ENCODE measurements at places on chromosomes 2 and 18.
A peak's percentile ranks its signal among the peaks of the same experiment; 100 is the strongest.

GRCh38 chr18:32360682-32361345 lies 109.9 kb downstream of the GAREM1 start:
- DNase-seq, result no peak

DNA sequence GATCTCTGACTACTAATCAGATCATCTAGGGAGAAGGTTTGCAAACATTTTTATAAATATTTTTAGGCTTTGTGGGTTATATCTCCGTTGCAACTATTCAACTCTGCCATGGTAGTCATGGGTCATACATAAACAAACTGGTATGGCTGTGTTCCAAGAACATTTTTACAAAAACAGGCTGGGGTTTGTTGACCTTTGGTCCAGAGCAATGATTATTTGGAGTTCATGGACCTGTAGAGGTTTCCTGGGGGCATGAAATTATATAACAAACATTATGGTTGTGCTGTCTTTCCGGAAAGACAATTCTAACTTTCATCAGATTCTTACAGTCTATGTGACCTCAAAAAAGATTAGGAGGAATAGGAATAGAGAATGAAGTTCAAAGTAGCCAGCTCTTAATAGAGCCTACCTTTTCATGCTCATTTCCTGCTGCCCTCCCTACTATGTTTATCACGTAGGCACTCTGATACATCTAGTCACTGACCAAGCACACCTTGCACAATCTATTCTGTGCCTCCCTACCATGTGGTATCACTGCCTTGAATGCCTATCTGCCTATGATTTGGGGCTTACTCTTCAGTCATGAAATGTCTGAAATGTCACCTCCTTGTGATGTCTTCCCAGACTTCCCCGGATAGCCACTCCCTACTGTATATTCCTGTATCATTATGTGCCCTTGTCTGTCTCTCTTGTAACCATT lies 102.4 kb upstream of the SCN1A start:
- no peak for DNase-seq

GRCh38 chr2:174166261-174166660 lies 82.1 kb downstream of the OLA1 start:
- DNase-seq, result peak; percentile 40

- no peak for DNase-seq
These were observed 4.0 kb downstream of the IFT172 start for GRCh38 chr2:27485496-27485895.

DNA sequence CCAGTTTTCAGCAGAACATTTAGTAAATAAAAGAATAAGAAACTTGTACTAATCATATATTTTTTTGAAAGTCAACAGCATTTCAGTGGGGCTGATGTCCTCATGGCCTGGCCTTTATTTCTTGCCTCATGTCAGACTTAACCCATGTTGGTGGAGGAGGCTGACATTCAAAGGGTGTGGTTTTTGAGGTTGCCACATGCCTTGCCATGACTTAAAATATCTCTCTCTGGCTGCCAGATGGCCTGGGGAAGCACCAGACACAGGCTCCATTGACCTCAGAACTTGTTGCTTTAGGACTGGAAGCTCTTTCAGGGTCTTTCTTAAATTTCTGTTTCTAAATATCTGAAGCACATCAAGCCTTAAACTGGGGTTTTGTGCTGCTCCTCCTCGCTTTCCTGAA lies 32.5 kb upstream of the CD28 start:
- DNase-seq, result no peak

- DNase-seq, result no peak
These were observed 364.2 kb downstream of the ZNF516 start for GRCh38 chr18:76130845-76131244.

DNA sequence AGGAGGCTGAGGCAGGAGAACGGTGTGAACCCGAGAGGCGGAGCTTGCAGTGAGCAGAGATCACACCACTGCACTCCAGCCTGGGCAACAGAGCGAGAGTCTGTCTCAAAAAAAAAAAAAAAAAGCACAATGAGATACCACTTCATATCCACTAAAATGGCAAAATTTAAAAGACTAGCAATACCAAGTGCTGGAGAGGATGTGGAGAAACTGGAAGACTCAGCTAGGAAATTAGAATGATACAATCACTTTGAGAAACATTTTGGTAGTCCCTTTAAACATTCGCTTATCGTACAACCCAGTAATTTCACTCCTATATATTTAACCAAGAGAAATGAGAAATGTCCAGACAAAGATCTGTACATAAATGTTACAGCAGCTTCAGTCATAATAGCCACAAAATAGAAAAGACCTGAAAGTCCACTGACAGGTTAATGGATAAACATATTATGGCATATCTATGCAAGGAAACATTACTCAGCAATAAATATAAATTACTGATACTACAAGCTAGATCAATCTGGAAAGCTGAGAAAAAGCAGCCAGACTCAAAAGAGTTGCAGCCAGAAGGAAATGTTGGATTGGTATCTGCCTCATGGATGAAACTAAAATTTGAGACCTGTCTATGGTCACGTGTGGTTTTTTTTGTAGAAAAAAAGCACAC lies 40.0 kb downstream of the WDSUB1 start:
- DNase-seq, result no peak

- DNase-seq, result peak; percentile 95
These were observed 671.9 kb upstream of the SOX11 start for GRCh38 chr2:5020116-5020875.

GRCh38 chr2:43539436-43539835 lies 56.4 kb downstream of the THADA start:
- DNase-seq, result no peak

- no peak for DNase-seq
These were observed 14.5 kb downstream of the CLIP4 start for GRCh38 chr2:29129586-29130281.

DNA sequence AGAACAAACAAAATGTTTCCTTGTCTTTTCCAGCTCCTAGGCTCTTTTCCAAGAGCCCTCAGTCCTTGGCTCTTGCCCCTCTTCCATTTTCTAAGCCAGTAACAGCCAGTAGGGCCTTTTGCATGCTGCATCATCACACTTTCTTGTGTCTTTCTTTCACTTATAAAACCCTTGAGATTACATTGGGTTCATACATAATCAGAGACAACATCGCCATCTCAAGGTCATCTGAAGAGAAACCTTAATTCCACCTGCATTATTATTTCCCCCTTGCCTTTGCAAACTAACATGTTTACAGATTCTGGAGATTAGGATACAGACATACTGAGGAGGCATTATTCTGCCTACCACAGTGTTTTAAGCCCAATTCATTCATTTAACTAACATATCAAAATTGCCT lies 697.3 kb downstream of the TRIB2 start:
- DNase-seq, result no peak

- no peak for DNase-seq
These were observed 155.5 kb downstream of the IKZF2 start for GRCh38 chr2:212995920-212996319.

DNA sequence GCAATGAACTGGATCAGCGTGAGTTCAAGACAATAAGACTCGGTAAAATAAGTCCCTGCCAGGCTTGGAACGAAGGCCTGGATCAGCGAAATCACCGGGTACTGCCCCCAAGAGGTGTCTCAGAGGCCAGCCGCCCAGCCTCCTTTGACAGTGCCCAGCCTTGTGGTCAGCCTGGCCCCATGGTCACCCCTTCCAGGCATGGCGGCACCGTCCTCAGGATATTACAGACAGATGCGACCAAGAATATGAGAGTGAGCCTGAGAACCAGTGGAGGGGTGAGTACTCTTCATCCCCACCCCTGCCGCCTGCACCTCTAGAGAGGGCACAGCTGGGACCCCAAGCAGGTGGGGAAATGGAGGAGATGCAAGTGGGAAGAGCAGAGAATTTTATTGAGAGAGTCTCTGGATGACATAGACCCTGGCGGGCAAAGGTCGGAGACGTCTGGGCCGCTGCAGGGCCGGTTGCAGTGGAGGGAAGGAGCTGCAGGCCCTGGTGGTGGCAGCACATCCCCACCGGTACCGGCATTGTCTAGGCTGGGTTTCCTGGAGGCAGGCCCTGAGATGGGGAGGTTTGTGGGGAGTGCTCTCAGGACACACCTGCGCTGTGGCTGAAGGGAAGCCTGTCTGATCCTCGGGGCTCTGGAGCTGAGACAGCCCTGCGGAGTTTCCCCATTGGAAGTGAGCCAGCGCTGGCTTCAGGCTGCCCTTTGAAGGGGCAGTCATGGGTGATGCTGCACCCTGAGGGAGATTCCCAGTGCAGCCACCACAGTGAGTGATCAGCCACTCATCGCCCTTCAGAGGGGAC lies 190.0 kb downstream of the SEPTIN10 start:
- no peak for DNase-seq

GRCh38 chr2:127528487-127528886 lies 2.2 kb upstream of the IWS1 start:
- no peak for DNase-seq

GRCh38 chr2:109721135-109721534 lies 73.0 kb upstream of the RGPD5 start:
- no peak for DNase-seq

DNA sequence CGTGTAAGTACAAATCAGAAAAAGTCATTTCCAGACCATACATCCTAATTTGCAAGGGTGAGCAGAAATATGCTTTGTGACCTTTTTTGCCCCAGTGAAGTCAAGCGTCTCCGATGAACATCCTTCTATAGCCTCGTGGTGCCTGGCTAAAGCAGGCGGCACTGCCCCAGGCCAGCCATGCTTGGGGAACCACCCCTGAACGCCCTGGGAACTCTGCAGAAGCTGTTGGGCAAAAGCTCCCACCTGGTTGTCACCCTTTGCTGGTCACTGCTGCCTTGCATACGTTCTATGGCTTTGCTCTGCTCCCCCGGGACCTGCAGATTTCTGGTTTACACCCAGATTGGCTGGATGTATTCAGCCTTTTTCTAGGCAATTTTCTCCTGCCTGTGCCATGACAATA lies 256.4 kb downstream of the SS18 start:
- DNase-seq, result no peak

- DNase-seq, result no peak
These were observed 76.9 kb downstream of the RHOB start for GRCh38 chr2:20523799-20524187.

DNA sequence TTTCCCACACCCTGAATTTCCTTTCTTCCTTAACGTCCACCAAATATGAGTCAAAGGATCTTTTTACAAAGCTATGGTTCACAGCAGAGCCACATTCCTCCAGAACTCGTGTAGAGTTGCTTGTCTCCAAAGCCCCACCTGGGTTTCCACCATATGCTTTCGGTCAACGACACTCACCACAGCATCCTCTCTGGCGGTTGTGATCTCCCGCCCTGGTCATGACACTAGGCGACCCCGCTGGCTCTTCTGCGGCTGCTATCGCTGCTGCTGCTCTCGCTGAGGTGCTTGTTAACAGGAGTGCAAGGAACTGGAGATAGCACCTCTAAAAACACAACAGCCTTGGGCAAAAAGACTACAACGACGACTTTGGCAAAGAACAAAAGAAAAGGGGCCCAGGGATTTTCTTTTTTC lies 340 bp downstream of the SLC40A1 start:
- DNase-seq, result no peak

GRCh38 chr2:221517146-221517695 lies 54.9 kb downstream of the EPHA4 start:
- DNase-seq, result no peak

DNA sequence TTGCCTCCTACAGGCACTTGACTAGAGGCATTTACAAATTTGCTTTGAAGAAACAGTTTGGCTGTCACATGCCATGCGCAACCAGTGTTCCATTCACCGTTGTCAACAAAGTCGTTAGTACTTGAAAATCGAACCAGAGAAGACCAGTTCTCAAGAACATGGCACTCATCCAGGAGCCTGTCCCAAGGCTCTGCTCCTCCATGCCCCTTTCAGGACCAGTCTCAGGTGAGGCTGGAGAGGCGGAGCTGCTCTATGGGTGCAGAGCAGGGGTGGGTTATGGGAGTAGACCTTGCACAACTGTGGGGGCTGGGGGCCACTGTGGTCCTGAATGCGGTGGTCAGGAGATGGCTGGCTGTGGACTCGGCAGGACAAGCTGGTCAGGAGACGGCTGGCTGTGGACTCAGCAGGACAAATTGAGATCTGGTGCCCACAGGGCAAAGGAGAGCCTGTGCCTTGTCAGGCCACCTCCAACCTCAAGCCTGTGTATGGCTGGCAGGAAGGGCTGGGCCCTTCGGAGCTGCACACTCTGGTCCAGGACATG lies 12.3 kb upstream of the ATP9B start:
- no peak for DNase-seq

DNA sequence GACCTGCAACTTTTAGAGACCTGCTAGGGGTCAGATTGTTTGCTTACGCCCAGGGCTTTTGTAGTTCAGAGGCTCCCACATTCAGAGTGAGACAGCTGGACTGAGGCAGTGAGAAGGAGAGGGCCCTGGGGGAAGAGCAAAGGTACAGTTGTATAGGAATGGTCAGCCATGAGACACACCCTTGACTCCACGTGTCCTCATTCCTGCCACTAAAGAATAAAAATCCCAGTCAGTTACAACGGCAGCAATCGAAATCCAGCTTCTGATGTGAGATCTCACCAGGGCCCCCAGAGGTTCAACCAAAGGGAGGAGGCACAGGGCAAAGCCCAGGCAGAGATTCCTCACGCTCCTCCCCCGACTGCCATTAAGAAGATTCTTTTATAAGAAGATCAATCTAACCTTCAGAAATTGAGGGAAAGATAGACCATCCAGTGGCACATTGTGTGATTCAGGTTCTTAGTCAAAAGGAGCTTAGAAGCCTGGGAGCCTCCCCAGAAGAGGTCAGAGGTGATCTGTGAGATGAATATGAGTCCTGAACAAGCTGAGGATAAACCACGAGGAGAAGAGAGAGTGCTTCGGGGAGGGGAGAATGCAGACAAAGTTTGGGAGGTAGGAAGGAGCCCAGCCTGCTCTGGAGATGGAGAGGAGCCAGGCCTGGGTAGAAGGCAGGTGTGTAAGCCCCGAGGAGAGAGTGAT lies 317.0 kb downstream of the CYP26B1 start:
- no peak for DNase-seq

DNA sequence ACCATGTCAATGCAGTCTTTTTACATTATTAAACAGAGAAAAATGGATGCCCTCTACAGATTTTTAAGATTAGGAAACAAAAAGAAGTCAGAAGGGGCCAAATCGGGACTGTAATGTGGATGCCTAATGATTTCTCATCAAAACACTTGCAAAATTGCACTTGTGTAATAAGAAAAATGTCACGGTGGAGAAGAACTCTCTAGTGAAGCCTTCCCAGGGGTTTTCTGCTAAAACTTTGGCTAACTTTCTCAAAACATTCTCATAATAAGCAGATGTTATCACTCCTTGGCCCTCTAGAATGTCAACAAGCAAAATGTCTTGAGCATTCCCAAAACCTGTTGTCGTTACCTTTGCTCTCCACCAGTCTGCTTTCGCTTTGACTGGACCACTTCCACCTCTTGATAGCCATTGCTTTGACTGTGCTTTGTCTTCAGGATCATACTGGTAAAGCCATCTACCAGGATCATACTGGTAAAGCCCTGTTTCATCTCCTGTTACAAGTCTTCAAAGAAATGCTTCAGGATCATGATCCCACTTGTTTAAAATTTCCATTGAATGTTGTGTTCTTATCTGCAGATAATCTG lies 226.8 kb downstream of the TNS1 start:
- no peak for DNase-seq
